ENCODE measurements at places on chromosomes 7 and 10. TPM values are rescaled to one million over a fixed set of nuclear protein-coding genes. Genes with fewer than 3 reads are reported as not detected.

Gene TLX1
- not detected for total RNA-seq

- H3K27ac ChIP-seq = no peak overlapping the region
- H3K4me1 ChIP-seq = peaks cover 11% of the 10 kb centered on the region
- no peaks in the 10 kb centered on the region for H3K27me3 ChIP-seq
- no peak overlapping the region for H3K4me3 ChIP-seq
Observed at GRCh38 chr7:17552952-17553351, 254.5 kb downstream of the AHR start.

GRCh38 chr10:65531545-65531944, 1394.3 kb upstream of the LRRTM3 start:
- no peaks in the 10 kb centered on the region for H3K36me3 ChIP-seq
- DNase-seq = no peak
- no peaks in the 10 kb centered on the region for H3K4me1 ChIP-seq
- H3K27ac ChIP-seq = no peak overlapping the region
- no peak overlapping the region for H3K4me3 ChIP-seq

GRCh38 chr10:21296575-21297355, 228.7 kb downstream of the SKIDA1 start:
- H3K4me3 ChIP-seq = no peak overlapping the region
- no peak overlapping the region for H3K27ac ChIP-seq
- peaks cover 29% of the 10 kb centered on the region for H3K4me1 ChIP-seq
- no peaks in the 10 kb centered on the region for H3K36me3 ChIP-seq
